Right hindlimb (tissue), 1 donor: ENCODE measurements at places on chromosomes 3 and 15.
A peak's percentile ranks its signal among the peaks of the same experiment; 100 is the strongest.

- peak; percentile 90 for DNase-seq
Observed at GRCh38 chr15:78565097-78565950, at the start of gene CHRNA5. Gene CHRNA5 (plus strand): TSS chr15:78565520. CDS start chr15:78565720, 200 bp downstream.

DNA sequence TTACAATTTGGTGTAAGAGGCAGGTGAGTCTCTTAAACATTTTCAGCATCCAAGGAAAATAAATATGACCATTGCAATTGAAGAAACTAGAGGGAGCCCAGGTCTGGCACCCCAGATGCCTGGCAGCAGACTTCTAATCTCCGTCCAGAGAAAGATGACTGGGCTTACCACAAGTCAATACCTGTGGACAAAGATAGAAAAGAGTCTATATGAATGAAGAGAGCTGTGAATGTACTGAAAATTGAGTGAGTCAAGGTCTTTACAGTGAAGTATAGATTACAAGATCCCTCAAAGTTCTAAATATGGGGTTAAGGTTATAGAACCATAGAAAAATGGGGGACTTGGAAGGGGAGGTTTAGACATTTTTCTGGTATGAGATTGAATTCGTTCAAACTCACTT, 827.4 kb upstream of the NR2F2 start:
- no peak for DNase-seq

DNA sequence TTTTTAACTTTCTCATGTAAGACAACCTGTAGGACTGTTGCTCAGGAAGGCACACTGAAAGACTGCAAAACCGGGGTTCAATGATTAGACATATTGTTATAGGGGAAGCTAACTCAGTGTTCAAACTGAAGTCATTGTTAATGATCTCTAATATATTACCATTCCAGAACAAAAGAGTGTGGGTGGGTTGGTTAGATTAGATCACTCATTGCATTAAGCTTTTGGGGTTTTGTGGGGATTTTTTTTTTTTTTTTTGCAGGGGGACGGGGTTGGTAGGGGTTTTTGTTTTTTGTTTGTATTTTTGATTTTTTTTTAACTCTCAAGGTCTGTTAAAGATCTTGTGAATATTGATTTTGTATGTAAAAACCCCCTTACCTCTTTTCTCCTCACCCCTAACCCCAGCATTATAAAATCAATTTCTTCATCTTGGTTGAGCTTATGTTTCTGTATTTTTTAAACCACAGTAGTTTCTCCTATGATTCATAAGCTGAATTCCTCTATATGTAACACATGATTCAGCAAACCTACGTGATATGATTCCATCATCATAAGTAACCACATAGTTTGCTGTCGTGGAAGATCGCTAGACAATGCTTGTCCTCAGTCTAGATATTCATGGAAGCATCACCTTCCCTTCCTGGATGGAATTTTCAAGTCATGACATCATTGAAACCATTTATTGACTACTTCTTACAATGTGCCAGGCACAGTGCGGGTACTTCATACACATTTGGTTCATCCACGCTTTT, 544.1 kb upstream of the MDFIC2 start:
- DNase-seq, result no peak

DNA sequence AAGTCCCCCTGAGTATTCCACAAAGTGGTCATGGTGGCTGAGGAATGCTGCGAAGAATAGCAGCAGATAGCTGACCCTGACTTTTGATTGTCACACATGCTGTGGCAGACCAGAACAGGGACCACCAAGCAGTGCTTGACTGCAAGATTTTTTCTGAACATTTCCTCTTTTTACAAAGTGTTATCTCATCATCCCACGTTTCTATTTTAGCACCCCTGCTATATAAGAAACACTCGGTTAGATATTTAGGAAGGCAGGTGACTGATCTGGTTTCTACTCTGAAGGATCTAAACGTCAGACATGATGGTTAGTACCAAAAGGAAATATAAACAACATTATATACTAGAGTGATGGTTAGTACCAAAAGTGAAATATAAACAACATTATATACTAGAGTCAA, 9.1 kb downstream of the SLC25A26 start:
- no peak for DNase-seq

DNA sequence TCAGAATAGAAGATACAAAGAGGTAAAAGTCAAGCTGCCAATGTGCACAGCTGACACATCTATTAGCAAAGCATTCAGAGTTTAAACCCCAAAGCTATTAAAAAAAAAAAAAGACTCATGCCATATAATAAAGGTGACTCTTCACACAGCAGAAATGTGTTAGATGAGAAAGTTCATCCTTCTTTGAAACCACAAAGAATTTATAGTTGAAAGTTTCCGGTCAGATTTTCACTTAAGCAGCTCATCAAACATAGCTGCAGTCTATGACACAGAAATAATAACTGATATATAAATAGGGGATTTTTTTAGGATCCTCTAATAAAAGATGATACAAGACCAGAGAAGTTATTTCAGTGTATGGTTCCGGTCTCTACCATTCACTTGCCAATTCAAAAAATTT, 76.6 kb downstream of the WWTR1 start:
- no peak for DNase-seq

DNA sequence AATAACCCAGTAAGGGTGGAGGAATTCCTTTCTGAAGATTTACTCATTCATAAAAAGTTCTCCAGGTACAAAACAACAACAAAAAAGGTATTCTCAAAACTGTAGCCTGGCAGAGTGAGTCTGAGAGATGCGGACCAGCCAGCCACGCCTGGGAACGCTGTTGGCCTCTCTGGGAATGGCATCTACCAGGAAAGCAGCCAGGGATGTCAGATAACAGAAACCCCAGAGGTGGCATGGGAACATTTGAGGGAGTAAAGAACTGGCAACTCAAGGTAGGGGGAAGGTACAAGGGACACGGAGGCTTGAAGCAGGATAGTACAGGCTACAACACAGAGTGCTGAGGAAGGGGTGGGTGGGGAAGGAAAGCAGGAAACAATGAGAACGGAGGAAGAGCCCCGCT, 7.1 kb upstream of the AP3S2 start:
- no peak for DNase-seq

- DNase-seq, result no peak
Observed at GRCh38 chr3:10285272-10286132, 7.2 kb downstream of the GHRL start.

GRCh38 chr3:108208831-108209230, 13.4 kb downstream of the IFT57 start:
- DNase-seq, result no peak

DNA sequence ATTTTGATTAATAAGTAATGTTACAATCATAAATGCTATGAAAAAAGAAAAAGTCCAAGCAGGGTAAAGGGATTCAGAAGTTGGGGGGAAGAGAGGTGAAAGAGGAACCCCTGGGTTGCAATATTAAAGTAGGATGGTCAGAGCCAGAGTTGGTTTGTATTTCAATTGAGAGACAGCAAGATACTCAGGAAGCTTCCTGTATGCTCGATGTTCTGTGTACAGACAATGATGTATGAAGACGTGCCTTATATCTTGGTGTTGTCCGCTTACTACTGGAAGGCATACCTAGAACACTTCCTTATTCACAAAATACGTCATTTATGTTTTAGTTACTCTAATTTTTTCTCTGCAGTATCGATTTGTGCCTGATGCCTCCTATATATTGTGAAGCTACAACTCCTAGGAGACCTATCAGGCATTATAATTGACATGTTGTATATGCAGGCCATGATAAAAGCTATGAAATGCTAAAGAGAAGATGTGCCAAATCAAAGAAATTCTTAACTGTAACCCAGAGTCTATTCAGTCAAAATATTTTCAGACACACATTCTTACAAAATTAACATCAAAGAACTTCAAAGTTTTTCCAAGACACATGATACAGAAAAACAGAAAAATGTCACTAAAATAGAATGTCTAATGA, 87.5 kb downstream of the TBL1XR1 start:
- no peak for DNase-seq

GRCh38 chr15:42696626-42697025, 40.3 kb downstream of the CDAN1 start:
- no peak for DNase-seq

GRCh38 chr3:183635107-183635430, 354 bp upstream of the KLHL24 start:
- no peak for DNase-seq

GRCh38 chr15:85649372-85649771, 145.4 kb downstream of the KLHL25 start:
- no peak for DNase-seq

- DNase-seq, result no peak
Observed at GRCh38 chr15:41241221-41241964, 10.3 kb downstream of the CHP1 start.

DNA sequence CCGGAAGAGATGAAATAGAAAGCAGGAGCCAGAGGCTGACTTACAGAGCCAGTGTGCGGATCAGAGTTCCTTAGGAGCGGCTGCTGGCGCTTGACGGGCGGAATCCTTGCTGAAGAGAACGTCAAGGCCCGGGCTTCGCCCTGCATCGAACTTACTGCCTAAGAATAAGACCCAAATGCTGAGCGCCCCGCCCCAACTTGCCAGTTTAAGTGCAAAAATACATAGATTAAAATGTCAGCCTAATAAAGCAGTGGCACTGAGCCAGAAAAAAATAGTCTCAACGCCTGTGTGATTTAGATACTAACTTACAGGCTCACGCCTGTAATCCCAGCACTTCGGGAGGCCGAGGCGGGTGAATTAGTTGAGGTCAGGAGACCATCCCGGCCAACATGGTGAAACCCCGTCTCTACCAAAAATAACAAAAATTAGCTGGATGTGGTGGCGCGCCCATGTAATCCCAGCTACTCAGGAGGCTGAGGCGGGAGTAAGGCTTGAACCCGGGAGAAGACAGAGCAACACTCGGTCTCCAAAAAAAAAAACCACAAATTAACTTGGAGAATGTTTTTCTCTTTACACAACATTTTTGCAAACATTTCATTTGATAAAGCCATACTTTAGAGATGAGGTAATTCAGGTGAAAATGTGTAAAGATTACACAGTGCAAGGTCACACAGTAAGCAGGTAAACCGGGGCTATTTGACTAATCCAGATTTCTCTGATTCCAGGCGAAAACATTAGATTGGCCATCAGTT, 1.2 kb upstream of the UBP1 start:
- no peak for DNase-seq

DNA sequence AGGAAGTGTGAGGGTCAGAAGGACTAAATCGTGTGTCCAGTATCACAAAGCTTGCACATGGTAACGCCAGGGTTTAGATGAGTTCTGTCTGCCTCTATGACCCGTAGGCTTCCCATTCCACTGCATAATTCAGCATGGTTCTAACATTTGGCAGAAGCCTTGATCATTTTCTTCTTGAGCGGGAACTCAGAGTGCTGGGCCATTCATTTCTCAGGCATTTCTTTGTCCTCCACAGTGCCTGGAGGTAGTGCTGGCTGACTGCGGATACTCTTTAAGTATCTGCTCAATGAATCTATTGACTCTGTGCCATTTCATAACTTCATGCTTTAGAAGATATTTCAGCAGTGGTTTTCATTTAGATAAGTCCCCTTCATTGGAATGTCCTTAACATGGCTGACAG, 370.2 kb downstream of the EPHB1 start:
- DNase-seq, result no peak

- no peak for DNase-seq
Observed at GRCh38 chr3:33980252-33980651, 181.8 kb downstream of the PDCD6IP start.
